ENCODE measurements at places on chromosomes 2 and 18.

DNA sequence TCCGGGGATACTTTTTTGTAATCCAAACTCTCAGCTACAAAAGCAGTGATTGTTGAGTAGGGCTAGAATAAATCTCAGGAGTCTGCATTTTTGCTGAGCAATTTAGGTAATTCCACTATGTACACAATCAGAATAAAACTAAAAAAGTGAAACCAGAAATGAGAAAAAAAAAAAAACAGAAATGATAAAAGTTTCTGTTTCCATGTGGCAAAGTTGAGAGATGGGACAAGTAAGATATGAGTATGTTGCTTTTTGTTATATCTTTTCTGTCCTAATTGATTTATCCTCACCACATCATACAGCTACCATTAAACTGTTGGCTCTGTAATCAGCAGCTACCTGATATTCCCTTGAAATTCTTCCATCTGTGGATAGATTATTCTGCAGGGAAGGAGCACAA is 92.7 kb downstream of the VWC2L start:
- DNase-seq, result no peak

DNA sequence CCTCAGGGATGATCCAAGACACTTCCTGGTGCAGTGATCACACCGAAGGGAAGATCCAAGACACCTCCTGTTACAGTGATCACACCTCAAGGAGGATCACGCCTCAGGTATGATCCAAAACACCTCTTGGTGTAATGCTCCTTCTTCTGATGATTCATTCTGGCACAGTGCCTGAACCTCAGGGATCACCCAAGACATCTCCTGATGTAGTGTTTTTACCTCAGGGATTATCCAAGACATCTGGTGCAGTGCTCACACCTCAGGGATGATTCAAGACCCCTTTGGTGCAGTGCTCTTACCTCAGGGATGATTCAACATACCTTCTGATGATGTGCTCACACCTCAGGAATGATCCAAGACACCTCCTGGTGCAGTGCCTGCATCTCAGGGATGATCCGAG is 124.4 kb downstream of the ASB1 start:
- no peak for DNase-seq

DNA sequence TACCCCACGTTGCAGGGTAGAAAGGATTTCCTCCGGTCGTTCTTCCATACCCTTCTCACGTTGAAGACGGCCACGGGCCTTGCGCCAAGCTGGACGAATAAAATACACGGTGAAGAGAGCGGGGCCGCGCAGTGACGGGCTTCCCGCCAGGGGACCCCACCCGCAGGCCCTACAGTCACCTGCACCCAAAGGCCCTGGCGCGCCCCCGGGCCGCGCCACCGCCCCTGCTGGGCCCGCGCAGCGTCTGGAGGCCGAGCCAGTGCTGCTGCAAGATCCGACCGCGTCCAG is 199 bp downstream of the FBXO15 start:
- no peak for DNase-seq

GRCh38 chr2:78779761-78780160 is 245.7 kb upstream of the REG3G start:
- no peak for DNase-seq

GRCh38 chr2:29705616-29706015 is 215.8 kb downstream of the ALK start:
- no peak for DNase-seq

DNA sequence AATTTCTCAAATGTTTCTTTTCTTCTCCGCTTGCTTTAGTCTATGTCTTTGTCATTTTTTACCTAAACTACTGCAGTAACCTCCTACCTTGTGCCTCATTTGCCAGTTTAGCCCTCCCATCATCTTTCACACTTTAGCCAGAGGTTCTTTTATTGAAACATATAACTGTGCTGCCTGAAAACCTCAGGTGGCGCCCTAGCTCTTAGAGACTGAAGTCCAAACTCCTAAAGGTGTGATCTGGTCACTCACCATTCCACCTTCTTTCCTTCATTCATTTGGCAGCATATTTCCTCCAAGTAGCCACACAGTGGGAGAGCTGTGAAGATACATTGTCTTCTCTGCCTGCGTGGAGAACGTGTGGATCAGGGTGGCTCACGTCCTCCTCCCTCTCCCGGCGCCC is 98.2 kb upstream of the MAPRE2 start:
- no peak for DNase-seq
